ENCODE measurements at places on chromosomes 16 and 17. TPM values are rescaled to one million over a fixed set of nuclear protein-coding genes. Genes with fewer than 3 reads are reported as not detected.

DNA sequence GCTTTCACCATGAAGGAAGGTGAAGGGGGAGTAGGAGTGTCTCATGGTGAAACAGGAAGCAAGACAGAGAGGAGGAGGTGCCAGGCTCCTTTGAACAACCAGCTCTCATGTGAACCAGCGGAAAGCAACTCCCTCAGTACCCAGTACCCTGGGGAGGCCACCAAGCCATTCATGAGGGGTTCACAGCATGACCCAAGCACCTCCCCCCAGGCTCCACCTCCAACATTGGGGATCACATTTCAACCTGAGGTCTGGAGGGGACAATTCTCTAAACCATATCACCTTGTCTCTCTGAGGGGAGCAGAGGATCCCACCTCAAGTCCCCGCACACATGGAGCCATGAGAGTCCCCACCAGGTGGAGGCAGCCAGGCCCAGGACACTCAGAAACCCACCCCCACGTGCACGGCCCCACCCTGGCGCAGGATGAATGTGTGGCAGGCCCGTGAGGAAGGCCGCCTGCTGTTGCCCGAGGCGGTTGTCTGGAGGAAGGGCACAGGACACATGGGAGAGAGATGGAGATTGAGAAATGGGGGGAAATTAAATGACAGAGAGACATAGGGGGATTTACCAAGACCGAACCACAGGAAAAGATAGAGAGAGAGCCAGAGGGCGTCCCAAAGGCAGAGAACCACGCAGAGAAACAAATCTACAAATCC is 85.9 kb downstream of the TMEM132E start:
- DNase-seq = no peak

DNA sequence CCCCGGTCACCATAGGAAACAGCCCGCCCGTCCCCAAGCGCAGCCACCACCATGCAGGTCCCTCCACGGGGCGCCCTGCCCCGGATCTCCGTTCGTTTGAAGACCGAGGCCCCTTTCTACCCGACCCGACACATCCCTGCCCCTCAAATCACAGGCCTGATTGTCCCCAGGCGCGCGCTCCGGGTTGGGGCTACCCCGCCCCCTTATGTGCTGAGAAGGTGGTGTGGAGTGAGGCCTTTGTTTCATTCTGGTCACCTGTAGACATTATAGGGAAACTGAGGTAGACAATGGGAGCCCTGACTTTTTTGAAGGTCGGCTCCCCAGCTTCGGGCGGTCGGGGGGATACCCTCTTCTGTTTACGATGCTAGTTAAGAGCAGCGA is 763 bp upstream of the ACTG1 start:
- DNase-seq = peak; percentile 71

DNA sequence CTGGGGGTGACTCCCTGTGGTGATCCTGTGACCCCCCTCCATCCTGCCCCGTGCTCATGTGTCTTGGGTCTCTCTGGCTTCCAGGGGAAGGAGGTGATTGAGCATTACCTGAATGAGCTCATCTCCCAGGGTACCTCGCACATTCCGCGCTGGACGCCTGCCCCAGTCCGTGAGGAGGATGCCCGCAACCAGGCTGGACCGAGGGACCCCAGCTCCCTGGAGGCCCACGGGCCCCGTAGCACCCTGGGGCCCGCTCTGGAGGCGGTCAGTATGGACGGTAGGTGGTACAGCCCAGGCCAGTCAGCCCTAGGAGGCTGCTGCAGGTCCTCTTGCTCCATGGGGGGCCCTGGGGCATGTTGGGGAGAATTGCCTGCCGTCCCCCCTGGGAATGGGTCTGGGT is 33.6 kb downstream of the SEC14L5 start:
- no peak for DNase-seq

- DNase-seq = peak; percentile 66
Observed at GRCh38 chr17:48543107-48543853, 1.6 kb downstream of the HOXB2 start.

DNA sequence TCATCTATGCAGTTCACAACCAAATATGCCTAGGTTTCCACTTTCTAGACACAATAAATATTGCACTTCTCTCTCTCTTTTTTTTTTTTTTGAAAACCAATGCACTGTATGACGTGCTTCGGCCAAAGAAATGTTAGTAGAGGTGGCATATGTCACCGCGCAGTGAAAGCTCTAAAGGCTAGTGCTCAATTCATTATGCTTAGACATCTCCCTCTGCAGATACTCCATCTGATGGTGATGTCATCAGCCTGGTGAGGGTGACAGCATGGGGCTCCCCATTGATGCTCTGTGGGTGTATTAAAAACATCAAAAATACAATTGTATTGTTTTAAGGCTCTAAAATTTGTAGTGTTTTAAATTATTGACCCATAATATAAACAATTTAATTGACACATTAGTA is 608.8 kb upstream of the C16orf82 start:
- DNase-seq = no peak

DNA sequence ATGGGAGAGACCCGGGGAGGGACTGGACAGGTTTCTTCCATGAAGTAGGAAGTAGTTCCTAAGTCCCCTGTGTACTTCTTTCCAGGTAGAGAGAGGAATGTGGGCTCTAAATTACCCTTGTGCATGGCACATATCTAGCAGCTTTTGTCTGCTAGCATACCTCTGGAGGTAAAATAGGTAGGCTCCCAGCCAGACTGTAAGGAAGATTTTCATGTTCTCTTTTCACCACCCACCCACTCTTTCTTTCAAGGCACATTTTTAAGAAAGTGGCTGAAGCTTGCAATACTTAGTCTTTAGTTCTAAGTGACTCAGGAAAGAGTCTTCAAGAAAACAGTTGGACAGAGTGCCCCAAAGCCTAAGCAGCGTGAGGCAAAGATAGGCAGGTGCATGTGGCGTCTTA is 9.2 kb downstream of the MINK1 start:
- no peak for DNase-seq

GRCh38 chr16:70663524-70664324 is 17.4 kb downstream of the IL34 start:
- no peak for DNase-seq

GRCh38 chr16:79509211-79509631 is 91.3 kb downstream of the MAF start:
- no peak for DNase-seq

GRCh38 chr17:4836221-4836620 is 3.1 kb downstream of the MINK1 start:
- DNase-seq = no peak

GRCh38 chr17:44533533-44534246 is 23.6 kb upstream of the FZD2 start:
- DNase-seq = peak; percentile 88

DNA sequence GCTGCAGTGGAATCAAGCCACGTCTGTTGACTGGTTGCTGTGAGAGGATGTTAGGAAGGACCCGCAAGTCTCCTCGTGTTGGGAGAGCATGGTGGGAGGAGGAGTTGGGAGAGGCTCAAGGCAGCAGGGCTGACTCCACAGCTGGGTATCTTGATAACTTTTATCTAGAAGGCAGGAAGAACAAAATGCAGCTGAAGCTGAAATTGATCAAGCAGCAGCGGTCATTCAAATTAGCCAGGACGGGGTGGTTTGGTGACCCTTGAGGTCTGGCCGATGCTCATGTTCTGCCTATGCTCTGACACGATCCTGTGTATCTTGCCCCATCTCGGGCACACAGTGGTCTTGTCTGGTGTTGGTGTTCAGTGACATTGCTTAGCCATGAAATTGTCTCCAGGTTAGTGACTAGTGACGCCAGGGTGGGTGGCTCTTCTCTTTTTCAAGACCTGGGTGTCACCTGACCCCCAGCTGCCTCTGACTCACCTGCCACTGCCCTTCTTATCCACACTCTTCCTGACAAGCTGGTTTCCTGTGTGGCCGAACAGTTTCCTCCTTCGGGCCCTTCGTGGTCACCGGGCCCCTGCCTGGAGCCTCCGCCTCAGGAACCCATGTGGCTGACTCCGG is 19.1 kb downstream of the NPTX1 start:
- peak; percentile 29 for DNase-seq

- DNase-seq = no peak
Observed at GRCh38 chr17:8075081-8075480, 12.4 kb downstream of the ALOX12B start.

- no peak for DNase-seq
Observed at GRCh38 chr17:40832840-40833239, 10.4 kb upstream of the KRT10 start.

GRCh38 chr17:27905447-27906225 is 12.5 kb upstream of the LYRM9 start:
- no peak for DNase-seq

DNA sequence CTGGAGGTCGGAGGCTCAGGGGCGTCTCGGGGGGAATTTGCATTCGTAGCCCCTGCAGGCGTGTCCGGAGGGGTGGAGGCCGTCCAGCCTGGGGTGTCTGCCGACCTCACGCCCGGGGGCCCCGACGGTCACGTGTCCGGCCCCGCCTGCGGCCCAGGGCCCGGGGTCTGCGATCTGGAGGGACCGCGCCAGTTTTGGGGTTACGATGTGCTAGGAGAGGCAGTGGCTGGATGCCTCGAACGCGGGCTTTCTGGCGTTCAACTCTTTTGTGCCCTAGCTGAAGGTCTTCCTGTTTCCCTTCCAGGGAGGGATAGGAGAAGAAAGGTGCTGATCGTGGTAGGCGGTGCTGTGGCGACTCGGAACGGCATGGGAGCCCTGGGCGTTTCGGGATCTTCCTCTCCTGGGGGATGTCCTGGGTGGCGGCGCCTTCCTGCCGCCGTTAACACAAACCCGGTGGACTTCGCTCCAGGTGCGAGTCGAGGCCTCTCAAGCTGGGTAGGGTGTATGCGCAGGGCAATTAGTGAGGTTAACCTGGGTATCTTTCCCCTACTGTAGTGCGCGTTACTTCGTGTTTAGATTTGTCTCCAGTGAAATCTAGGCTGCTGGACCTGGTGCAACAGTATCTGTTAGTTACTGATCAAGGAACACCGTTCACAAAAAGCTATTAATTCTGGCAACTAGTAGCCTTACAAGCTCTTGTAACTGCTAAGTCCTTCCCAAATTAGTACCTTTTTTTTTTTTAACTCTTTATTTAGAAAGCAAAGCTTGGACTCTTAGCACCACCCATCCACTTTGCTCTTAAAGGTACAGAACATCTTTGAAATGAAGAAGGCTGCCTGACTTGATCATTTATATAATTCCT is 1.3 kb downstream of the AKAP1 start:
- peak; percentile 15 for DNase-seq

GRCh38 chr17:47870056-47870455 is 19.1 kb upstream of the SP6 start:
- DNase-seq = no peak

GRCh38 chr17:50180620-50181019 is 14.8 kb downstream of the SGCA start:
- DNase-seq = no peak

- no peak for DNase-seq
Observed at GRCh38 chr16:58269526-58269925, 25.3 kb downstream of the PRSS54 start.

DNA sequence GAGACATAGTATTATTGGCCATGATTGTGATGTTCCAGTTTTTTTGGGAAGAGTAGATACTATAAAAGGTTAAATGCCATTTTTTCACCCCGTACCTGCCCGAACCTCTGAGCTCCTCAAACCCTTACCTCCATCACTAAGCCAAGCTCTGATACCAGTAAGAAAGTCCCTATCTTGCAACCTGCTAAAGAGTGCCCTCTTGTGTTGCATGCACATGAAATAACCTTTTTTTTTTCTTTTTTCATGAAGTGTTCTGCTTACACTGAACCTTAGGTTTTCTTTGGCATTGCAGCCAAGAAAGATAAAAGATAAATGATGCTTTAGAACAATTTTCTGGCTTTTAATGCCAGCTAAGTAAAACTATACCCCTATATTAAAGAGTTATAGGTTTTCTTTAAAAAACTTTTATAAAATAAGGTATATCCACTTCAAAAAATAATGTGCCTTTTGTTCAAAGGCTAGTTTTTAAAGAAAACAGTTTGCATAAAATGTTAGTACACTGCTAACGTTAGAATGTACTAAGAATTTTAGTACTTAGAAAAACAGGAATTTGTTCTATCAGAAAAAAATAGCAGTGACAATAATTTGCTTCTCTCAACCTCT is 295.3 kb upstream of the PMFBP1 start:
- DNase-seq = peak; percentile 63

Gene CTF1
- 0.40 TPM for total RNA-seq

Gene MT4
- not detected for total RNA-seq

Gene EMP2
- 11.3 TPM for total RNA-seq

Gene CFAP119
- 0.87 TPM for total RNA-seq

Gene NATD1
- total RNA-seq = 2.6 TPM

Gene USP32
- 34.4 TPM for total RNA-seq

Gene ZNF764
- 3.2 TPM for total RNA-seq

Gene FOXN1
- total RNA-seq = not detected

Gene FAM20A
- total RNA-seq = not detected

Gene AURKB
- total RNA-seq = 16.6 TPM

Gene RUNDC3A
- 0.22 TPM for total RNA-seq

Data from lung microvascular endothelial cell (primary cell).